ENCODE measurements at places on chromosomes 13 and 19.

DNA sequence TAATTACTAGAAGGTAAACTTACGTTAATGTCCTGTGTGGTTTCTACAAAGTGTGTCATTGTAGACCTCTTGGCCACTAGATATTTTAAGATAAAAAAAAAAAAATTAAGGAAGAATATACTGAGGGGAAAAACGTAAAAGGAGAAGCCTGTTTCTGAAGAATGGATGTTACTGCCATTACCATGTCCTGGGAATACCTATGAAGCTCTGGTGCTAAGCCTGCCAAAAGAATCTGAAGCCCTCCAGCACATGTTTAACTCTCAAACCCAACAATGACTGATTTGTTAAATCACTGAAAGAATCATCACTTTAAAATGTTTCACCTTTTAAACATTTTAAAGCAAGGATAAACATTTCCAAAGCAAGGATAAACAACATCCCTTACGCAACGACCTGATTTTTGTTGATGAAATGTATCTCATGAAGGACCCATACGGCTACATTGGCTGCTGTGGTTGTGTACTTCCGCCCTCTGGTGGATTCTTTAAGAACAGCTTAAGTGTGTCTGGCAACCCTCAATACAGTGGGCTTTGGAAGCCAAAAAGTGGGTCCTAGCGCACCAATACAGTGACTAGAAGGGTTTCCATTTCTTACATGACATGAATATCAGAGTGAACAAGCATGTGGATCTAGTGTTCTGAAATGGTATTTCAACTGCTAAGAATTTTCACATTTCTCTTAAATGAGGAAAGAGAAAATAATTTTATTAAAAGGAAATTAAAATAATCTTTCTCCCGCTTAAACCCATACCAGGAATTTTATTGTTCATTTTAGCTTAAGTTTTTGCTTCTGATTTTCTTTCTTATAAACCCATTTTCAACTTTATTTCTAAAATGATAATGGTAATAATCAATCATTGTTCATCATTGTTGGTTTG is 74.5 kb upstream of the RAP2A start:
- no peak for DNase-seq

GRCh38 chr19:39749981-39750380 is 12.2 kb upstream of the CLC start:
- no peak for DNase-seq

DNA sequence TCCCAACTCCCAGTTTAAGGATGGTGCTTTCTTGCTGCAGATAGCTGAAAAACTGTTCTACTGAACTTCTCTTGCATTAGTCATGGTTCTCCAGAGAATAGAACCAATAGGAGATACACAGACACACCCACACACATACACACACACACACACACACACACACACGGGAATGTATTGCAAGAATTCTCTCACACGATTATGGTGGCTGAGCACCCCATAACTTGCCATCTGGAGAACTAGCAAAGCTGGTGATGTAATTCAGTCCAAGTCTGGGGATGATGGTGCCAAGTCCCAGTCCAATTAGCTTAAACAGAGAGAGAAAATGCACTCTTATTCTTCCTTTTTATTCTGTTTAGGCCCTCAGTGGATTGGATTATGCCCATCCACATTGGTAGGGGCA is 643.9 kb downstream of the DIAPH3 start:
- no peak for DNase-seq

GRCh38 chr19:32061315-32061714 is 284.1 kb upstream of the ZNF507 start:
- no peak for DNase-seq

DNA sequence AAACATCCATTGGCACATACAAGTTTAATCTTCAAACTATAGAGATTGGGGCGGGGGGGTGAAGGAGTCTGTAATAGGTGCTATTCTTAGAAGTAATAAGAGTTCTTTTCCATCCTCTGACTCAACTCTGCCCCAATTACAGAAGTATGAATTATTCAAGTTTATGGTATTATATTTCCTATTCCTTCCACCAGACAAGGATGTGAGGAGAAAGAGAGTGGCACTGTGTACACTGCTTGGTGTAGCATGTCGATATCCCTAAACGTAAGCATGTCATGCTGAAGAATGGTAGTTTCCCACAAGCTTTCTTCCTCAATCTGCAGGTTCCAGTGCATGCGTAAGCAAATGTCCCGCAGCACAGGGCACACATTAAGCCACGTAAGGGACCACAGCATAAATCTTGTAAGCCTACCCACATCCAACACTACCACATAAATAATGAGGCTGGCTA is 14.1 kb downstream of the BRD4 start:
- no peak for DNase-seq

GRCh38 chr13:51925865-51926527 is 64.2 kb downstream of the CCDC70 start:
- no peak for DNase-seq

- DNase-seq, result no peak
Measured at GRCh38 chr13:95605448-95606125, 38.9 kb downstream of the DZIP1 start.

- no peak for DNase-seq
Measured at GRCh38 chr19:14407605-14408484, 11.3 kb downstream of the DDX39A start.

GRCh38 chr19:39390451-39390750 is 505 bp downstream of the PAF1 start:
- DNase-seq, result peak; percentile 59

DNA sequence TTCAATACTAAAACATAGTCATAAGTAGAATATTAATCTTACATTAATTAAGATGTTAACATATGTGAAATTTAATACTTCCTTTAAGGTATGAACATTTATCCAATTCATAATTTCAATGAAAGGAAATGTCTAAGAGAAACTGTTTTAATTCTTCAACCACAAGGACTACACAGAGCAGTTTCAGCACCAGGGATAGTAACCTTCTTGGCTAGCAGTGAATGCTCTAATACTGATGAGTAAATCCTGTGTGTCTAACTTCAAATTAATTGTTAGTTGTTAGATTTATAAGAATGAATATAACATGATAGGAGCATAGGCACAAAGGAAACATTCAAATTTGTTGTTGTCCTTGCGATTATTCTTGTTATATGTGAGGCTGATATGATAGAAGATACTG is 15.6 kb upstream of the NBEA start:
- no peak for DNase-seq

DNA sequence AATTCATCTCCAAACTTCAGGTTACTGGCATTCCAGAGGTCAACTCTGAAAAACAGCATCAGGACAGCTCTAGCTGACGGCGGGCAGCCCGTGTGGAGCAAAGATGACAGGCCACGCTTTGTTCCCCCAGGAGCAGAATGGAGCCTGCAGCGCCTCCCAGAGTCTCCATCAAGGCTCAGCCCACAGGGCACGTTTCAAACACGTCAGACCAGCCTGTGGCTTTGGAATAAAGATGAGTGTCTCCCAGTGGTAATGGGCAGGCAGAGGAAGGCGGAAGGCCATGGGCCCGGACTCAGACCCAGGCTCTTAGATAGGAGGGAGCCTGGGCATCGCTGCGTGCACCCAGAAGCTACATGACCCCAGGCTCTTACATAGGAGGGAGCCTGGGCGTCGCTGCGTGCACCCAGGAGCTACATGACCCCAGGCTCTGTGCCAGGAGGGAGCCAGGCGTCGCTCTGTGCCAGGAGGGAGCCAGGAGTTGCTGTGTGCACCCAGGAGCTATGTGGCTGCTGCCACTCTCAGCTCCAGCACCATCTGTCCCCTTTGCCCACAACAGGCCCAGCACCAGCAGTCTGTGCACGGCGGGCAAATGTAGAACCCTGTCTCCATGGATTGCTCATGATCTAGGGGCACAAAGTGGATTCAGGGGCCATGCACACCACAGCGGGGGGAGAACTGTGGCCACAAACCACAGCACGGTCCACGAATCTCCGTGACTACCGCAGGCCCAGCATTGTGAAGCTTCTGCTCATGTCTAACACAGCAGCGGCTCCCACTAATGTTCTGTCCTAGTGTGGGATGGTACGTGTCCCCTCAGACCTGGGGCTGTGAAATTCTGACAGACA is 47.8 kb upstream of the C13orf46 start:
- DNase-seq, result no peak

DNA sequence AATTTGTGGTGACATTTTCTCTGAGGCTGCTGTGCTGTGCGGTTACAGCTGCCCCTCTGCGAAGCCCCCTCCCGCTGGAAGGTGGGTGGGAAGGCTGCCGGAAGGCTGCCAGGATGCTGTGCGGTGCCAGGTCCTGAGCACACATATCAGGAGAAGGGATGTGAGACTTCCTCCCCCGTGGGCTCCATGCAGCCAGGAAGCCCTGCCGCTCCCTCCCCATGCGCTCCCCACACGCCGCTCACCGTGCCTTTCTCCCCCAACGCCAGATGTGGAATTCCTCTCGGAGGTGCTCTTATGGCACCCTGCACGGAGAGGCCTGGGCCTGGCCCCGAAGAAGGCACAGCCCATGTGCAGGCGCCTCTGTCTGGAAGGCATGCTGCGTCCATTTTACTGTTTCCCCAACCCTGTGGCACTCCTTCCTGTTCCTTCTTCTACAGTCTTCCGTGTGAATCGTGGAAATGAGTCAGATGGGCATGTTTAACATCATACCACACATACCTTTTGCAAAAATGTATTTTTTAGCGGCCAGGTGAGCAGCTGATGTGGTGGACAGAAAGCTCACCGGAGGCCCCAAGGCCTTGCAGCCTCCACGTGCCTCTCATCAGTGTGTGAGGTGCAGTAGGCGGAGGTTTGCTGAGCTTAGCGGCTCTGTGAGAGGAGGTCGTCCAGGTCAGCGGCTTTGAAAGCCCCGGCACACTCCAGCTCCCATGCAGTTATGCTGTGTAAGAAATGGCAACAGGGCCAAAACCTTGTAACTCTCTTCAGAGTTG is 88.0 kb downstream of the ATP11A start:
- DNase-seq, result no peak

GRCh38 chr13:46617229-46617721 is 64.3 kb downstream of the LRCH1 start:
- DNase-seq, result no peak

DNA sequence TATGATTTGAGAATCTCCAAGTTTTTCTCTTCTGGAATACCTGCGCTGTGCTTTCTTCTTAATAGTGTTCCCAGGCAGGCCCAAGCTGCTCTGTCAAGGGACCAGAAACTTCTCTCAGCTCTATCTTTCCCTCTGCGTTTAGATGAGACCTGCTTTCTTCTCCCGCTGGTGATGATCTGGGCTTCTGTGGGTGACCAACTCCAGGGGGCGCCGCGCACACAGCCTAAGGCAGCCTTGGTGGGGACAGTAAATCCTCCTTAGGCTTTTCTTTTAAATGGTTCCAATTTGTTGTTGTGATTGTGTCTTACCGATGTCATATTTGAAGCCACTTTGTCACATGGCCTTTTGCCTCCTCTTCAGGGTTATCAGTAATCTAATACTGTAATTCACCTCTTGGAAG is 439.4 kb upstream of the KLF12 start:
- DNase-seq, result no peak

- no peak for DNase-seq
Measured at GRCh38 chr13:48592688-48593049, 59.8 kb upstream of the RCBTB2 start.

- DNase-seq, result no peak
Measured at GRCh38 chr13:78046331-78046730, 127.7 kb upstream of the EDNRB start.

GRCh38 chr19:53823380-53824120 is 564 bp downstream of the NLRP12 start:
- no peak for DNase-seq

GRCh38 chr19:32392901-32393300 is 12.7 kb upstream of the DPY19L3 start:
- DNase-seq, result no peak

DNA sequence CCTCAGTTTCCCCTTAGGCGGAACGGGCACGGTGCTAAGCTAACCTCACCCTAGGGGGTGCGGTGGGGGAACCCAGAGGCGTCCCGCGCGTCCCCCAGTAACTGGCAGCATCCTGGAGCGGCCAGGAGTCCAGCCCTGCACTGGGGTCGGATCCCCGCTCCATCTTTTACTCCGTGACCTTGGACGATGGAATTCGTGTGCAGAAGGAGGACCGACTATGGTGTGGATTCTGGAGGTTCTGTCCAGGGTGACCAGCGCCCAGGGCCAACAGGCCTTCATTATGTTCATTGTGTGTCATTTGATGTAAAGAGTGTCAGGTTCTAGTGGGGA is 630 bp downstream of the SPPL2B start:
- no peak for DNase-seq

DNA sequence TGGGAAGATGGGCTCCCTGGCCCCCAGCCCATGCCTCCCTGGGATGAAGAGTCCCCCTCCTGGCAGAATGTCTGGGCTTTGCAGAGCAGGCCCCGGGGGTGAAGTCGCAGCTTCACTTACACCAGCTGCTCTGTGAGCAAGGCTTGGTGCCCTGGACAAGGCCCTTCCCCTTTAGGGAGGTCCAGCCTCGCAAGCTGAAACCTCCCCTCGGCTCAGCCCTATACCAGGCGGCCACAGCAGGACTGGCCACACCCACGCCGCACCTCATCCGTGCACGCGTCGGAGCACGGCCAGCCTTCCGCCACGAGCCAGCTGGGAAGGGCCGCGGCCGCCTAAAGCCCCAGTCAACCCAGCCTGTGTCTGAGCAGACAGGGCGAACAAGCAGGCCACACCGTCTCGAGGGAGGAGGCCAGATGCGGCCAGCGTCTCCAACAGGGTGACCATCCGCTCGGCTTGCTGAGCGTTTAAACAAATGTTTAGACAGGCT is 83.2 kb upstream of the MCF2L start:
- no peak for DNase-seq

DNA sequence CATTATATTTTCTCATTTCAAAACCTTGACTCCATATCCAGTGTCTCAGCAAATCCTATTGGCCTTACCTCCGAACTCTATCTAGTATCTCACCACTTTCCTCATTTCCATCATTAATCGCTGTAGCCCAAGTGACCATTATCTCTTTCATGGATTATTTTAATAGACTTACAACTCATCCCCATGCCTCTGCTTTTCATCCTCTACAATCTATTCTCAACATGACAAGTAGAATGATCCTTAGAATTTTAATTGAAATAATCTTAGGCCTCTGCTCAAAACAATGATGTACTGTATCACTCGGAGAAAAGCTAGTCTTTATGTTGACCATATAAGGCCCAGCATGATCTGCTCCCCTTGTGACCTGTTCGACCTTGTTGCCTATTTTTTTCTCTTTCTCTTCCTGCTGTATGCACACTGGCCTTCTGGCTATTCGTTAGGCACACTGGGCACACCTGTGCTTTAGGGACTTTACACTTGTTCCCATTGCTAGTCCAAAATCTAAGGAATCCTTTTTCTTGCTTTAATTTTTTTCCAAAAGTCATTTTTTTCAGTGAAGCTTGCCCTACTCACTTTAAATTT is 21.4 kb downstream of the DNAJC15 start:
- no peak for DNase-seq

DNA sequence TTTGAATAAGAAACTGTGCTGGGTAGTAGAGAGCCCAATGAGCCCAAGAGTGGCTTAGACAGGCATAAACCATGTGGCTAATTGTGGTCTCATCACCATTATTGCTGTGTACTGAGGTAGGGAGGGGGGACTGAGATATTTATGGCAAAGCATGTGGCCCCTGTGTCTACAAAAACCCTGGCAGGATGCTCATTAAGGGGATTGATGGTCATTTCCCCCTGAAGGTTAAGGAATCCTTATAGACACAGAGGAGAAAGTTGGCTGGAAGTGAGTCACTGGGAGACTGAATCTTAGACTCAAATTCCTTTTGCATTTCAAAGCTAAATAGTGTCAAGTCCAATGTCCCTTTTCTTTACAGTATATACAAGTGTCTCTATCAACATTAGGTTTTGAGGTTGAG is 9.8 kb upstream of the DACT3 start:
- DNase-seq, result no peak

Measured in stimulated activated CD8-positive, alpha-beta memory T cell treated with anti-CD3 and anti-CD28 coated beads, Interleukin-7, amount 100 ng/mL, for 1 hour (primary cell).